ENCODE measurements at places on chromosomes 12 and 14.
A peak's percentile ranks its signal among the peaks of the same experiment; 100 is the strongest.

- DNase-seq = peak; percentile 88
Measured at GRCh38 chr12:71641390-71641789, 22.3 kb downstream of the ZFC3H1 start.

GRCh38 chr12:68462803-68463202 lies 130.6 kb upstream of the MDM1 start:
- DNase-seq = no peak

- DNase-seq = no peak
Measured at GRCh38 chr14:52185178-52185577, 82.3 kb upstream of the PTGDR start.

GRCh38 chr12:132972374-132972773 lies 13.8 kb upstream of the ZNF26 start:
- no peak for DNase-seq

DNA sequence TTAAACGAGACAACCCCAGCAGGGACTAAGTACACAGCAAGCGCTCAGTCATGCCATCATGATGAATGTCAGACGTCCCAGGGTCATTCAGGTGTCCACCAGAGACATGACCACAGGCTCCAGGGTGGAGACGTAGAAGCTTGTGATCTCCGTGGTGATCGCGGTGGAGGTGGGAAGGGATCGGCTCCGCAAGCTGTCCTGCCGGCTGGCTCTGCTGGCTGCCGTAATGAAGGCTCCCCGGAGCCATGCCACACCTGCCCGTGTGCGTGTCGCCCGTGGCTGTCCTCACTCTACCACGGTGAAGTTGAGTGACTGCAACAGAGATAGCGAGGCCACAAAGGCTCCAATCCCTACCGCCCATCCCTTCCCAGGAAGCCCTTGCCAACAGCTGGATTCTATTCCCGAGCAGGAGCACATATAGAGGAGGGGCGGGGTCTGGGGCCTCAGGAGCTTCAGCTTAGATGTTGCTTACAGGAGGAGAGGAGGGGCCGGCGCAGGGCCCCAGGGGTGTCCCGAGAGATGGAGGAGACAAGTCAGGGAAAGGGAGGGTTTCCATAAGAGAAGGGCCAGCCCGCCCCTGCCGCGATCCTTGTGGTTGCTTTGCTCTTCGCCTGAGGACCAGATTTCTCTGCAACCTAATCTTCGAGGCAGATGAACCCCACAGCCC lies 332.6 kb upstream of the SFSWAP start:
- no peak for DNase-seq

DNA sequence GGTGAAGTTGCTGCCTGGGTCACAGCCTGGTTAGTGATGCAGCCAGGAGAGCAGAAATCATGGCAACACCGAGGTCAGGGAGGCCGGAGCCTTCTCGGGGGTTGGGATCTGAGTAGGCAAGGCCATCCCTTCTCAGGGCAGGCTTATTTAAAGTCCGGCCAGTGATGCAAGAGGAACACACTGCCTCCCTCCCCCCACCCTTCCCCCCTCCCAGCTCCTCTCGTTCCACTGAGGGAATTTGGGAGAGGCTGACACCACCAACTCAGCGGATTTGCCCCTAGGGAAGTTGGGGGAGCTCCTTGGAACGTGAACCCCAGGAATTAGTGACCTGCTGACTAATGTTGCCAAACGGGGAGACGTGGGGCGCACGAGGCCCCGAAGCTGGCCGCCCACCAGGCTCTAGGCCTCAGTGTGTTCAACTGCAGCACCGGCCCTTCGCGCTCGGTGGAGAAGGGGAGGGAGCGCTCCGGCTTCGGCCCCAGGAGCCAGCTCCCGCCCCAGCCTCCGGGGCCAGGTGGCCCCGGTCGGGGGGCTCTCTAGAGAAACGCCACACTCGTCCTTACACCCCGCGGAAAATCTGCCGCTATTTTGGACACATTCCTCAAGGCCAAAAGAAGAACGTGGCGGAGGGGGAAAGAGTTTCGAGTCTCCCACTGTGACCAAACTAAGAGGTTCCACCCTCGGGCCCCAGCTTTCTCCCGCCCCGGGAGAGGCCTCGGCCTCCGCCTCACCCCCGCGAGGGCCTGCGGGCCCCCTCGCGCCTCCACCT lies 1.6 kb downstream of the CTDSP2 start:
- no peak for DNase-seq

- peak; percentile 36 for DNase-seq
Measured at GRCh38 chr12:20946732-20947131, 136.2 kb downstream of the SLCO1B3 start.

DNA sequence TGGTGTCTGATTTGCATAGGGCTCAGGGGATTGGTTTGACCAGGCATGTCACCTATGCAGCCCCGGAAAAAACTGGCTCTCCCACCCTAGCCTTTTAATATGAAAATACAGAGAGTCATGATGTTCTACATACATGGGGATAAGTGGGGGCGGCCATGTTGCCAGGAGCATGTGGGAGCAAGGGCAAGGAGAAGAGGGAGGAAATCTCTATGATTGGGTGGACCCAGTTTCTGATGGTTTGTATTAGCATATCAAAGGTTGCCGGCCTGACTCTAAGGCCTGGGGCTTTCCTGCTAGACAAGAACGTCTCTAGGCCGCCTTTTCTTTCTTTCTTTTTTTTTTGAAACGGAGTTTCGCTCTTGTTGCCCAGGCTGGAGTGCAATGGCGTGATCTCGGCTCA lies 123.4 kb upstream of the CPSF6 start:
- no peak for DNase-seq

- no peak for DNase-seq
Measured at GRCh38 chr12:69471076-69471430, 865 bp downstream of the FRS2 start.

DNA sequence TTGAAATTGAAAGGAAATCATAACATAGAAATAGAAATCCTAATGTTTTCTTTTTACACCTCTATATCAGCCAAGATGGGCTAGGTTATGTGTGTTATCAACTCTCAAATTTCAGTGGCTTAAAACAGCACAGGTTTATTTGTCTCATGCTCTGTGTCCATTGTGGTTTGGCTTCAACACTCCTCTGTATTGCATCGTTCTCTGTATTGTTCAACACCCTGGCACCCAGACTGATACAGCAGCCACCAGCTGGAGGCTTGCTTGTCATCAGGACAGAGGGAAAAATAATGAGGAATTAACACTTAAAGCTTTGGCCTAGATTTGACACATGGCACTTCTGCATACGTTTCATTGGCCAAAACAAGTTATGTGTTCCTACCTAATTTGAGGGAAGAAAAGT lies 234.2 kb upstream of the ARHGAP5 start:
- no peak for DNase-seq

- no peak for DNase-seq
Measured at GRCh38 chr14:103801459-103801858, 45.9 kb downstream of the PPP1R13B start.

DNA sequence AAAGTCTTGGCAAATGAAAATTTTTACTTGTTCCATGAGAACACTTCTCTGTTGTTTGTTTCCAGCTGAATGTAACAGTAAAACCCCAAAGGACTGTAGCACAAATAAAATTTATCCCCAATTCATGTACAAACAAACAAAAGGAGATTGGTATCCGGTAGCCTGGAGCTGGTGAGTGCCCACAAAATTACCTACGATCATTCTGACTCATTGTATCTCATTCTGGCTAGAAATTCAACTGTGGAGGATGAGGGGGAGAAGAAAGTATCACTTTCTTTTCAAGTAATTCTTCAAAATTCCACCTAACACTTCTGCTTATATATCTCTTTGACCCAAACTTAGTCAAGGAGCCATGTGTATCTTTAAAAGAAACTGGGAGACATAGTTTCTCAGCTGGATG lies 268.5 kb downstream of the ALG10B start:
- DNase-seq = no peak

- no peak for DNase-seq
Measured at GRCh38 chr14:53879022-53879686, 77.5 kb downstream of the BMP4 start.

DNA sequence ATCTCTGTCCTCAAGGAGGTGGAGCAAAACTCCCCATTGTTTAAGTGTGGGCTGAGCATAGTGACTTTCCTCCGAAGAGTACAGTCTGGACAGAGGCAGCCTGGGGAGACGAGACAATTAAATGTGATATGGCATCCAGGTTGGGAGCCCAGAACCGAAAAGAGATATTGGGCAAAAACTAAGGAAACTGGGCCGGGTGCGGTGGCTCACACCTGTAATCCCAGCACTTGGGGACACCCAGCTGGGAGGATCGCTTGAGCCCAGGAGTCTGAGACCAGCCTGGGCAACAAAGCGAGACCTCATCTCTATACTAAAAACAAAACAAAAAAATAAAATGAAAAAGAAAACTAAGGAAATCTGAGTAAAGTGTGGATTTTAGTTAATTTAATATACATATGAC lies 35.9 kb upstream of the JDP2 start:
- DNase-seq = no peak

DNA sequence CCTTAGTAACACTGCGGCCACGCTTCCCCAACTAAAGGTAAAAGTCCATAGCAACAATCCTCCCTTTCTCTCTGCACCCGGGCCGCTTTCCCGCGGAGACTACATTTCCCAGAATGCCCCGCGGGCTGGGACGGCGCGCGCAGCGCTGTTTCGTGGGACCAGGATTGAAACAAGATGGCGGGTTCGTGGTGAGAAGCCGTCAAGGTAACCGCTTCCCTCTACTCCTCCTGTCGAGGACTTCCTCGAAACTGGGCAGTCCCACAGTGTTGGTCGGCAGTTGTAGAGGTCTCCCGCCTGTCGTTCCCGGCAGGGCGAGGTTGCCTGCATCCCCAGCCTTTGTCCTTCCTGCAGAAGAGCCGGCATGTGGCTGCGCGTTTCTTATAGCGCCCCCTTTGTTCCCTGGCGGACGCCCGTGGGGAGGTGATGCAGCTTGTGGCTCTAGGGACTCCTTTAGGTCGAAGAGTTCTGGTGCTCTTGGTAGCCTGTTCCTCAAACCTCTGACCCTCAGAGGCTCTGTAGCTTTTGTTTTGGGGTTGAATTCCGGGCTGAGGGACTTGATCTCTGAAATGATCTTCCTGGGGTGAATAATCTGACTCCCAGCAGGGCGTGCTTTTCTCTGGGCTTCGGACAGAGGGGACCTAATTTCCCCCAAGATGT lies at the start of gene MRPL42:
Gene MRPL42 (plus strand): TSS at position 164 of the 657 bp plus-strand sequence. CDS start 1,772 bp downstream, outside the sequence.
- peak; percentile 93 for DNase-seq

DNA sequence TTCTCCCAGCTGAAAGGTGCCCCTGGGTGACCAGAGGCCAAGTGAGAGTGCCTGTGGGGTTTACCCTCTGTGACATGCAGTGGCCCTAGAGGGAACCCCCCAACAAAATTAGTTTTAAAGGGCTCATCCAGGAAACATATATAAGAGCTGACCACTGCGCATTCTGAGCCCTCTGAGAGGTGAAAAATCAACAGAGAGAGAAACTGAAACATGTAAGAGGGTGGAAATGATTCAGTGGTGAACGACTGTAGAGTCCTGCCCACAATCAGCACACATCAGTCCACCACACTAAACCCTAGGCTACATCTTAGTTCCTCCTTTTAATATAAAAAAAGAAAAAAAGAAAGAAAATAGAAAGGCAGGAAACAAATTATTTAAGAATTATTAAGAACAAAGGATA lies 21.0 kb upstream of the ACSM4 start:
- no peak for DNase-seq

- DNase-seq = no peak
Measured at GRCh38 chr12:107853479-107853878, 79.0 kb downstream of the ASCL4 start.

GRCh38 chr14:80419345-80419744 lies 208.0 kb upstream of the DIO2 start:
- no peak for DNase-seq

DNA sequence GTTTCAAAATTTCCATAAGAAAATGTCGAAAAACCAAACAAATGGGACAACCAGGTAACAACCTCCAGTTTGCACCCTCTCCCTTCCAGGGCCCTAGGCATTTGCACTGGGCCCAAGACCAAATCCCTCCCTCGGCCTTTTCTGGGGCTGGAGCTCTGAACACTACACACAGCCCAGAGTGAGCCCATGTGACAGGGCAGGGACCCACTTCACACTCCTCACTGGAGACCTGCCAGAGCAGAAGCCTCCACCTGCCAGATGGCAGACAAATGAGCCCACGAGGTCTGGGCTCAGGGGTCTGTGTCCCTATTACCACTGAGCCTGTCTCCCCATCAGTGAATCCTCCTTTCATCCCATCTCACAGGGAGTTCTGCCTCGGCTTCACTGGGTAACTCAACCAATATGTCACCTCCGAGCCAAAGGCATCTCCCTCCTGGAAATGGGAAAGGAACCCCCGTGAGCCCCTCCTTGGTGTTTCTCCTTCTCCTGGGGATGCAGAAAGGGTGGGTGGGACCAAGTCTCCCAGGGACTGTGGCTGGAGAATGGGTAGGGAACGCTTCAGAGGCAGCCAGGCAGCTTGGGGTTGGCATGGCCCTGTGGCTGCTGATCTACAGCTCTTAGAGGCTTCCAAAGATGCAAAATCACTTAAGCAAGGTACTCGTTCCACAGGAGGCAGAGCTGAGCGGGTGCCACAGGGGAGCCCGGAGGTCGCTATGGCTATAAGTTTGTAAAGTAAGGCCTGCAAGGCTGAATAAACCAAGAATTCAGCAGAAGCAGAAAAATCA lies 10.6 kb downstream of the VWF start:
- no peak for DNase-seq

- DNase-seq = no peak
Measured at GRCh38 chr14:54771411-54772027, 131.1 kb downstream of the GCH1 start.

GRCh38 chr14:89374908-89375307 lies 42.1 kb downstream of the FOXN3 start:
- no peak for DNase-seq

- DNase-seq = peak; percentile 97
Measured at GRCh38 chr14:81023095-81023710, 67.8 kb downstream of the TSHR start.

GRCh38 chr12:10735428-10735827 lies 12.3 kb upstream of the YBX3 start:
- no peak for DNase-seq

DNA sequence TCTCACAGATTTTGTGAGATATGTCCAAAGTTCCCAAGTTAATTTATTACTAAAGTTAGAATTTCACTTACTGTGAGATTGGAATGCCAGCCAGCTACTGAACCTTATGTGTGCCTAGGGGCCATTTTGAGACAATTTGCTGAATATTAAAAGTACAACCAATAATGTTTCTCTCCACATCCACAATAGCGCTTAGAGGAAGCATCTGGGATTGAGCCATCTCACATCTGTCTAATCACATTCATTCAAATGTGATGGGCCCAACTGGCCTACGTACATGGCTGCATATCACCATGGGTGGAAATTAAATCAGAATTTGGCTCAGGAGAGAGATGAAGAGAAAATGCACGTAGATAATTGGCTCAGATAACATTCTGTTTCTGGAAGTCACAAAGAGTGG lies 1294.0 kb downstream of the AACS start:
- no peak for DNase-seq

All from hematopoietic multipotent progenitor cell treated with erythropoietin and hydrocortisone succinate and interleukin-3 and kit ligand, for 8 days (in vitro differentiated cells).